Activated naive CD8-positive, alpha-beta T cell treated with anti-CD3 and anti-CD28 coated beads, Interleukin-2, amount 50 U/mL, for 24 hours (primary cell): ENCODE measurements at places on chromosomes 5 and 9.

DNA sequence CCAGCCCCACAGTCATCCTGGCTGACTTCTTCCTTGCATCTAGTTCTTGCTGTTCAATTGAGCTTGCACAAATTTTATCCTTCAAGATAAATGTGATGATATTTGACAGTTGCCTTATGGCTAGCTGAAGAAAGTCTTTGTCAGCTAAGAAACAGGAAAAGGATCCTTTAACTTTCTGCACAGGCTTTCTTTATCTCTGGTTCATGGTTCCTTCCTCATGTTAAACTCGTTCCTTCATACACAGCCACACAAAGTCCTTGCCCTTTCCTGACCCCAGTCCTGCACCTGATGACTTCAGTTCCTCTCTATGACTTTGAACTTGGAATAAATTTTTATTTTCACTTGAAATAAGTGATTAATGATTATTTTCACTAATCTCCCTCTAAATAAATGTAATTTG lies 132.5 kb upstream of the PRSS3 start:
- DNase-seq, result no peak
- peaks cover 2% of the 10 kb centered on the region for H3K27me3 ChIP-seq
- H3K27ac ChIP-seq, result no peak overlapping the region

DNA sequence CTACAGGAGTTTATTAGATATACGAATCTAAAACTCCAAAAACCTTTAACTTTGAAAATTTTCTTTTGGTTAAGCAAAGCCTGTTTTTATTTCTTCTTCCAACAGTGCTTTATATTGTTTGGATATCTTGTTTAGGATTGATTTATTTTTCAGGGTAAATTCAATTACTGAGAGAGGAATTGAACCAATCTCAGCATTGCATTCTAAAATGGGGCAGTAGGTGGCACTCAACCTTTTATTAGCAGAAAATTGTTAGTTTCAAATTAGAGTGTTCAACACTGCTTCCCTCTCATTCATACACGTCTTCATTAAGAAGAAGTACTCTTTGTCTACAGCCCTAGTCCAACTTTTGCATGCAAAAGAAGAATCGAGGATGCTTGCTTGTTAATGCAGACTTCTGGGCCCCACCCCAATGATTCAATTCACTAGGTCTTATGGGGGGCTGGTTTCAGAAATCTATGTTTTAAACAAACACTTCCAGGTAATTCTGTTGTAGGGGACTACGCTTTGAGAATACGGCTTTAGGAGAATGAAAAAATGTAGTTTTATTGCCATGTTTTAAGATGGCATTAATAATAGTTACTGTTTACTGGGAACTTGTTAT lies 26.6 kb downstream of the MRPL22 start:
- peaks cover 30% of the 10 kb centered on the region for H3K36me3 ChIP-seq
- no peak for DNase-seq
- peaks cover 3% of the 10 kb centered on the region for H3K4me1 ChIP-seq
- H3K27ac ChIP-seq, result no peak overlapping the region
- no peak overlapping the region for H3K4me3 ChIP-seq
- no peaks in the 10 kb centered on the region for H3K27me3 ChIP-seq

GRCh38 chr5:161094411-161094810 lies 242.4 kb upstream of the ATP10B start:
- DNase-seq, result no peak
- H3K4me3 ChIP-seq, result no peak overlapping the region
- no peaks in the 10 kb centered on the region for H3K27me3 ChIP-seq
- no peak overlapping the region for H3K27ac ChIP-seq
- H3K36me3 ChIP-seq, result no peaks in the 10 kb centered on the region

DNA sequence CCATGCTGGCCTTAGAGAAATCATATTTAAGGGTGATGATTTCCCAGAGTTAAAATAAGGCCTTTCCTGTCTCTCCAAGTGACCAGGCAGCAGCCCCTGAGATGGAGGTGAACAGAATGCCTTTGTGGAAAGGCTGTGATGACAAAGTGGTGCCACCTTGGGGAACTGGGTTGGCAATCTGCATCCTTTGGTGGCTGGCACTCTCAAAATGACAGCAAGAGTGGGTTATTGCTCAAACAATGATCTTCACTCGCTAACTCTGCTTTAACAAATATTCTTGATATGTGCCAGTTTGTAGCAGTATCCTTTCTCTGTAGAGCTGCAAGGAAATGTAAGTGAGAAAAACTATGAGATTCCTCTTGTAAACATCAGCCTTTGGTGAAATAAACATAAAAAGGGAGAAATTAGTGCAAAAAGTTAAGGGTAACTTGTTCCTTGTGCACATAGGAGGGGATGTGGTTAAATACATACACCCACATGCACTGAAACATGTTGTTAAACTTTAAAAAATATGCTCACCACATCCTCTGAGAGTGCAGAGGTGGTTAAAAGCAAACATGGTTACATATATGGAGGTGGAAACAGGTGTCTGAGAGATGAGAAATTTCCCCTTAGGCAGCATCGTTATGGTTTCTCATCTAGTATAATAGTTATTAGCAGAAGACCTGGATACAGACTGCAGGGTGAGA lies 373.4 kb upstream of the CTNND2 start:
- H3K4me1 ChIP-seq, result no peaks in the 10 kb centered on the region
- no peak overlapping the region for H3K4me3 ChIP-seq
- no peaks in the 10 kb centered on the region for H3K27me3 ChIP-seq
- no peak overlapping the region for H3K27ac ChIP-seq
- no peaks in the 10 kb centered on the region for H3K36me3 ChIP-seq
- DNase-seq, result no peak

- peaks cover 17% of the 10 kb centered on the region for H3K4me1 ChIP-seq
- no peaks in the 10 kb centered on the region for H3K36me3 ChIP-seq
- H3K27ac ChIP-seq, result peak overlapping the region; percentile 8
- no peaks in the 10 kb centered on the region for H3K27me3 ChIP-seq
- H3K4me3 ChIP-seq, result no peak overlapping the region
These were observed 15.0 kb downstream of the FANCC start for GRCh38 chr9:95302479-95302878.

DNA sequence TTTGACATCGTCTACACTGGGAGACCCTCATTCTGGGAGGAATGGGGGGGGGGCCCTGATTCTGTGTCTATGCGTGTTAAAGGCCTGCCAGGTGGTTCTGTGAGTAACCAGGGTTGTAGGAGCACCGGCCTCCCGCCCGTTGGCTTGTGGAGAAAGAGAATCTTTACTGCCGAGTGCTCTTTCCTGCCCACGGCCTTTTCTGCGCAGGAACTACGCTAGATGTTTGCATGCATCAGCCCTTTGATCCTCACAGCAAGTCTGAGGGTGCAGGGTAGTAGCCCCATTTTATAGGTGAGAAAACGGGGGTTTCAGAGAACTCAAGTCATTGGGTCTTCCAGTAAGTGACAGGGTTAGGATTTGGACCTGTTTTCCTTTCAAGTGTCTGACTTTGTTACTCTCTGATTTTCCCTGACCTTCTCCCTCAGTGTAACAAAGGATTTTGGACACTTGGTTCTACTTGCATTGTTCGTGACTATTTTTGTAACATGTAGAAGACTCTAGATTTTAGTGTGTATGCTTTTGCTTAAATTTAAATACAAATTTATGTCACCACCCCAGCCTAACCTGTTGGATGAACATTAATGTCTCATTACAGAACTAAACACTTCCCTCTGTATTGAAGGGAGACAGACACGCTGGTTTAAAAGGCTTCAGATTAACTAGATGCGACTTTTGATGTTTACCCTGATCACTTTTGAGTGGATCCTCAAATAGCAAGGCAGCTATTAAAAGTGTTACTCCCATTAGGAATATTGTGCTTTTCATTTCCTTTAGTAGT lies 22.0 kb downstream of the MAST4 start:
- peaks cover 11% of the 10 kb centered on the region for H3K27me3 ChIP-seq
- H3K4me1 ChIP-seq, result peaks cover 13% of the 10 kb centered on the region

GRCh38 chr9:135214054-135214640 lies 126.7 kb downstream of the OLFM1 start:
- no peak overlapping the region for H3K27ac ChIP-seq
- no peaks in the 10 kb centered on the region for H3K36me3 ChIP-seq
- peaks cover 14% of the 10 kb centered on the region for H3K27me3 ChIP-seq
- no peak overlapping the region for H3K4me3 ChIP-seq

DNA sequence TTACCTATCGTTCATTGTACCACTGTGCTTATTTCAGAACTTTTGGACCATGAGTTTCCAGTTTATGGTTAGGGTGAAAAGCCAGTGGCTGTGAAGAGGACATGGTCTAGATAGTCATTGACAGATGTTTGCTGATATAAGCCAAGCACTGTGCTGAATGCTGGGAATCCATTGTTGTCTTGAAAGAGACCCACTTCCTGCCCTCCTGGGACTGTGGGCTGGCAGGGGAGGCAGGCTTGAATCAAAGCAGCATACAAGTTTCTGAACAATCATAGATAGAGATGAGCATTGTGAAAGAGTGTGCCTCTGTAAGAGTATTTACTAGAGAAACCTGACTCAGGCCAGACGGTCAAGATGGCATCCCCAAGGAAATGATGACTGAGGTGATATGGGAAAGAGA lies 73.4 kb downstream of the NMUR2 start:
- H3K4me1 ChIP-seq, result no peaks in the 10 kb centered on the region
- no peak overlapping the region for H3K27ac ChIP-seq
- no peak overlapping the region for H3K4me3 ChIP-seq
- H3K36me3 ChIP-seq, result no peaks in the 10 kb centered on the region
- peaks cover 4% of the 10 kb centered on the region for H3K27me3 ChIP-seq

DNA sequence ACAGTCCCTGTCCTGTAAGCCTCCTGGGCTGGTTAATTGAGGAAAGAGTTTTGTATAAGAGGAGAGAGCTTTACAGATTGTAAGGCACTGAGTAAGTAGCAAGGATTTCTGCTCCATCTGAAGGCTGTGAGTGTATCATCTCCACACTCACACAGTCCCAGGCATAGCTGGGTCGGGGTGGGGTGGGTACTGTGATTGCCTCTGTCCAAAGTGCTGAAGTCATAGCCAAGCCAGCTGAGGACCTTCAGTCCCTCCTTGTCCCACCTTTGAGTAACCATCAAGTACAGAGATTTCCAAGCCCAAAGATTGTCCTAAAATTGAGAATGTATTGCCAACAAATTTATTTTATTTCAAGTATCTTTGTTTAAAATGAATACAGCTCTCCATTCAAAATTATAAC lies 5.5 kb upstream of the DNAJB5 start:
- H3K27ac ChIP-seq, result no peak overlapping the region
- DNase-seq, result no peak
- no peaks in the 10 kb centered on the region for H3K27me3 ChIP-seq
- H3K4me1 ChIP-seq, result peaks cover 66% of the 10 kb centered on the region
- H3K36me3 ChIP-seq, result no peaks in the 10 kb centered on the region

DNA sequence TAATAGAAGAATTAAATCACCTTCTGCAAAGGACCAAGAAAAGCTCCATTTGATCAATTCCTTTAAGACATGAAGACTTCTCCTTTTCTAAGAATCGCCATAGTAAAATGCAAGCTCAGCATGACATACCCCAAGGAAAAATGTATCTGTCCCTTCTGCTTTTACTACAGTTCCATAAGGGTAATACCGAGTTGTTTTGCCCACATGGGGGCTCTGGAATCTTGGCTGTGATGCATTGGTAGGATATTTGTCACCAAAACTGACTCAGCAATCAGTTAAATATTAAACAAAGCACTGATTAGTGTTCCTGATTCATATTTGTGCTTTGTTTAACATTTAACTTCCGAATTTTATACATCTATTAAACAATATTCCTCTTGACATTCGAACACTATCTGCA lies 24.3 kb upstream of the KCNIP1 start:
- no peak for DNase-seq
- no peaks in the 10 kb centered on the region for H3K36me3 ChIP-seq

DNA sequence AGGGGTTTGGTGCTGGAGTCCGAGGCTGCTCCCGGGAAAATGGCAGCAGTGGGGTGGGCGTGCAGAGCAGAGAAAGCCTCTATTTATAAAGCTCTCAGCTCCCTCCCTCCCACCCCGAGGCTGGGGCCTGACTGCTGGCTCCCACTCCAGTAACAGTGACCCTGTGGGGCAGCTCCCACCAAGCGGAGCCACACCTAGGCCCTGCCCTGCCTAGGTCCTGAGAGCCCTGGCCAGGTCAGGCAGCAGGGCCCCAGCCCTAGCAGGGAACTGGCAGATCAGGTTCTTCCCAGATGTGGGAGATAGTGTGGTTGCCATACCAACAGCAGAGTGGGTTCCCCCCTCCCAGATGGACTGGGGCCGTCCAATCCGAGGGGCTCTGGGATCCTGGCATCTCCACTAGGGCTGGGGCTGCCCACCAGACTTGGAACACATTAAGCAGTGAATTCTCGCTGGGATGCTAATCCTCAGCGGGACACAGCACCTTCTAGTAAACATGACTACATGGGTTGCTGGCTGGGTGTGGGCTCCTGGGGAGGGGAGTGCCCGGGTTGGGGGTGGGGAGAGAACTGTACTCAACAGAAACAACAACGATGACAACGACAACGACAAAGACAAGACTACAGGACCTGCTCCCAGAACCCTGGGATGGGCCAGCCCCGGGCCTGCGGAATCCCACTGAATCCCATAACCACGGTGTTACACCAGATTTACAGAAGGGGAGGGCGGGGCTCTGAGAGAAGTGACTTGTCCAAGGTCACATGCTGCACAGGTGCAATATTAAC lies 1.5 kb downstream of the SH3GLB2 start:
- peaks cover 29% of the 10 kb centered on the region for H3K4me1 ChIP-seq
- no peak for DNase-seq
- H3K36me3 ChIP-seq, result no peaks in the 10 kb centered on the region

DNA sequence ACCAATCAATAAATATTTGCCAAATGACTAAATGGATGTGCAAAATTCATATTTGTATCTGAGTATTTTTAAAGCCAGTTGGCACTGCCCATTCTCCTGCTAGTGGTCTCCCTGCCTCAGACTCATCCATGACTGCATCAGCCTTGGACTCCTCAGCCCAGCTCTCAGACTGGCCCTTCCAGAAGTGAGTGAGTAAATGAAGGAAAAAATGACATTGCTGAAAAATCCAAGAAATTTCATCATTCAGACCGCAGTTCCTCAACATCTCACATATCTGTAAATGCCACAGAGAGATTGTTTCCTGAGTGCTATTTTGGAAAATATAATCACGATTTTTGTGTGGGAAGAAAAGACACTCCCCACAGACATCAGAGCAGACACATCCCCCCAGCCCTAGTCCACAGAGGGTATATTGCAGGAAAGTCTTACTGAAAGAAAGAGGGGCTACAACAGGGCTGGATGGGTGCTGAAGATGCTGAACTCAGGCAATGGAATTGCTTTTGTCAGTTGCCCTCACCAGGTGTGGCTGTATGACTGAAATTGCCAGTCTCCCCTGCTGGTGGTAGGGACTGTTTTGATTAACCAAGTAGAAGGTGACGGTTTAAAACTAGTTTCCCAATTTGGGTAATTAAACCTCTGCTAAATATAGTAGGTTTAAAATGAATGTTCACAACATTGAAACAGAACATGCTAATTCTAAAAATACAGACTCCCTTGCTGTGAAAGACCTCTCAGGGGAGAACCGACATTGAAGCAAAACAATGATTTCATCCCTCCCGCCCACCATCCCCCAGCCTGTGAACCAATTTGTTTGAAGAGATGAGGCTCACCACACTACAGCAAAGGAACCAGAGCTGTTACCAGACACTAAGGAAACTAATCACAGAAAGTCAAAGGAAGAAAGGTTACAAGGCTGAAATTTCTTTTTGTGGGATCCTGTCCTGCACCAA lies 158.8 kb downstream of the DEPDC1B start:
- no peaks in the 10 kb centered on the region for H3K36me3 ChIP-seq
- H3K27me3 ChIP-seq, result no peaks in the 10 kb centered on the region
- H3K4me1 ChIP-seq, result peaks cover 34% of the 10 kb centered on the region
- H3K27ac ChIP-seq, result no peak overlapping the region
- DNase-seq, result peak; percentile 22

GRCh38 chr5:111853748-111854147 lies 96.8 kb upstream of the NREP start:
- no peak overlapping the region for H3K4me3 ChIP-seq
- H3K27ac ChIP-seq, result no peak overlapping the region
- H3K27me3 ChIP-seq, result no peaks in the 10 kb centered on the region
- peak; percentile 2 for DNase-seq
